ENCODE measurements at places on chromosomes 2 and 18. TPM values are rescaled to one million over a fixed set of nuclear protein-coding genes. Genes with fewer than 3 reads are reported as not detected.

DNA sequence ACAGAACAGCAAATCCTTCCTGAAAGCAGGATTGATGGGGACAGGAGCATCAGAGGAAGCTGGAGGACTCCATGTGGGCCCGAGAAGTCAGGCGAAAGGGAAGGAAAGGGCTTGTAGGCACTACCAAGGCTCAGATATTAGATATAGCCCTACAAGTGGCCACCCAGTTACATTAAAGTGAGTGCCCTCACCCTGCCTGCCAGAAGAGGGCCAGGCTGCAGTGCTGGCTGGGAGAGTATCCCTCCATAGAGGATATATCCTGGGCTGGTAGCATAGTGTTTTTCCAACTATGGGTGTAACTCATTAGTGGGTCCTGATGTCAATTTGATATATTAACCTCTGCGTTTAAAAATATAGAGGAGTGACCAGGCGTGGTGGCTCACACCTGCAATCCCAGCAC is 285.2 kb downstream of the MYCN start:
- DNase-seq: no peak
- no peak overlapping the region for H3K4me3 ChIP-seq
- no peaks in the 10 kb centered on the region for H3K4me1 ChIP-seq
- peaks cover 5% of the 10 kb centered on the region for H3K27me3 ChIP-seq
- no peaks in the 10 kb centered on the region for H3K36me3 ChIP-seq

DNA sequence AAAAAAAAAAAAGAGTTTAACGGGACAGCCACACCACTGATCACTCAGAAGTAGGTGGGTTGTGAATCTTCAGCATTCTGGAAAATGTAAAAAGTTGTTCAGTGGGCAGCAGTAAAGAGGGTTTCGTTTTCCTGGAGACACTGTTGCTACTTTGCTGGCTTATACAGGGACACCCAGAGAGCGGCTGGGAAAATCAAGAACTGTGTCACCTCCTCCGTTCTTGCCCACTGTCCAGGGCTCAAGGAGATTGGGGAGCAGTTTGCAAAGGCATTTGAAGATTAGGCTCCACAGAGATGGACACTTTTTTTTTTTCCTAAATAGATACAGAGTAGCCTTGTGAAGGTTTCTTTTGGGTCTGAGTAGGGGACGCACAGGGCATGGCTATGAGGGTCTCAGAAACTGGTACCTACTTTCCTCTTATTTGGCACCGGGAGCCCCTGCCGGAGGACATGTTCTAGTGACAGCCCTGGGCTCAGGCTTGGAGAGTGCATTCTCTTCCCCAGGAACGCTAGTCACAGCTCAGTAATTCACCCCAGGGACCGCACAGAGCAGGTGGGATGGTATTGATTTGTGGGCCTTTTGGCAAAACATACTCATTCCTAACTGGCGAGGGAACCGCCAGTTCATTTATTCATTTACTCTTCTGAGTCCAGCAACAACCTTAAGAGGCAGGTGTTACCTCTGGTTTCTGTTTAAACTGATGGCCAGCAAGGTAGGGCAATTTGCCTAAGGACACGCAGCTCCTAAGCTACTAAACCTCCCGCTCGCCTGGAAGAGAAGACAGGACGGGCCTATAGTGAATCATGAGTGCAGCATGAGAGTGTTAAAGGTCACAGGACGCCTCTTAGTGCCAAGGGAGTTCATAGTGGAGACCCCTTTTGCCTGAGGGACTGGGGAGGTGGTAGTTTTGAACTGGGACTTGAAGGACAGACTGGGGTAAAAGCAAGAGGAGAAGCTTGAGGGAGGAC is 53.1 kb downstream of the HPCAL1 start:
- no peak for DNase-seq
- H3K4me1 ChIP-seq: peaks cover 16% of the 10 kb centered on the region
- no peaks in the 10 kb centered on the region for H3K27me3 ChIP-seq

DNA sequence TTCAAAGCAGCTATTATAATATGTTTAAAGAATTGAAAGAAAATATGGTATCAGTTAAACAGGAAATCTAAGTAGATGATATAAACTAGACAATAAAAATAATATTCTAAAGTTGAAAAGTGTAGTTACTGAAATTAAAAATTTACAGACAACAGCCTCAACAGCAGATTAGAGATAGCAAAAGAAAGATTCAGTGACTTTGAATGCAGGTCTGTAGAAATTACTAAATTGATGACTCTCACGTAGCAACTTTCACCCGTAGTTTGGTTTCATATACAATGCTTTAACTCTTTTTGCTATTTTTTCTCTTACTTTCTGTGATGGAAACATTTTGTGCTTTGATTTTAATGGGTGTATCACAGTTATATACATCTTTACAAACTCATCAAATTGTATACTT is 44.8 kb downstream of the SPAST start:
- no peaks in the 10 kb centered on the region for H3K4me1 ChIP-seq
- DNase-seq: no peak
- no peak overlapping the region for H3K27ac ChIP-seq
- no peak overlapping the region for H3K4me3 ChIP-seq

- no peaks in the 10 kb centered on the region for H3K36me3 ChIP-seq
- H3K4me3 ChIP-seq: no peak overlapping the region
- no peak overlapping the region for H3K27ac ChIP-seq
- H3K4me1 ChIP-seq: no peaks in the 10 kb centered on the region
Observed at GRCh38 chr18:63783394-63783793, 8.2 kb downstream of the SERPINB7 start.

The ABCG5 gene
- 5.8 TPM for total RNA-seq

- no peak overlapping the region for H3K4me3 ChIP-seq
- no peak overlapping the region for H3K27ac ChIP-seq
- H3K36me3 ChIP-seq: no peaks in the 10 kb centered on the region
- H3K27me3 ChIP-seq: peaks cover 12% of the 10 kb centered on the region
- no peak for DNase-seq
- H3K4me1 ChIP-seq: no peaks in the 10 kb centered on the region
Observed at GRCh38 chr2:23637011-23637778, 252.2 kb downstream of the KLHL29 start.

- no peak for DNase-seq
- no peaks in the 10 kb centered on the region for H3K36me3 ChIP-seq
- H3K4me3 ChIP-seq: no peak overlapping the region
- H3K4me1 ChIP-seq: no peaks in the 10 kb centered on the region
- H3K27me3 ChIP-seq: no peaks in the 10 kb centered on the region
Observed at GRCh38 chr2:33559328-33559727, 39.8 kb downstream of the FAM98A start.

DNA sequence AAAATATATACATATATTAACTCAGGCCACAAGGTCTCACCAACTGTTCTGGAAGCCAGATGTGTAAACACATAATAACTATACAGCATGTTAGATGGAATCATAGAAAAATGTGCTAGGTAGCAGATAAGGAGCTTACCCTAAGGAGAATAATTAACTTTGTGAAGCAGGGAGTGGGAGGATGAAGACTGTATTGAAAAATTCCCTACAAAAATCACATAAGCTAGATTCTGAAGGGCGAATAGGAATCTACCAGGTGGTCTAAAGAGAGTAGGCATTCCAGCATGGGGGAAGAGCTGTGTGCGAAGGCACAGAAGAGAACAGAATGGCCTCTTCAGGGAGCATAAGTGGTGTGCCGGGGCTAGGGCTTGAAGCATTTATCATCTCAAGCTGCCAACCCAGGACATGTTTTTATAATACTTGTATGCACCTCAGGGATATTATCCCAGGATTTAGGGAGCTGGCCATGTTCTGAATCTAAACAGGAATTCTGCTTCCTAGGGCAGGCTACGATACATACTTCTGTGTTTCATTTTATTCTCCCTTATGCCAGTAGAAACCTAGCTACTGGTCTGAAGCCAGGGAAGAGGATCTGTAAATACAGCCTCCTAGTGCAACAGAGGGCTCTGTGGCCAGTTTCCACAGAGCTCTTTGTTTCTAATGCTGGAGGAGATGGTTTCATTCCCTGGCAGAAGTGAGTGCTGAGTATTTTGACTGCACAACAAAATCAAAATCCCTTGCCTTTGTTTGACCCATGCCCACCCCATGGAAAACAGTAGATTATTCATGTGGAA is 56.7 kb downstream of the NEMP2 start:
- H3K4me3 ChIP-seq: no peak overlapping the region
- H3K27me3 ChIP-seq: no peaks in the 10 kb centered on the region
- H3K4me1 ChIP-seq: no peaks in the 10 kb centered on the region
- no peak for DNase-seq
- H3K36me3 ChIP-seq: no peaks in the 10 kb centered on the region

DNA sequence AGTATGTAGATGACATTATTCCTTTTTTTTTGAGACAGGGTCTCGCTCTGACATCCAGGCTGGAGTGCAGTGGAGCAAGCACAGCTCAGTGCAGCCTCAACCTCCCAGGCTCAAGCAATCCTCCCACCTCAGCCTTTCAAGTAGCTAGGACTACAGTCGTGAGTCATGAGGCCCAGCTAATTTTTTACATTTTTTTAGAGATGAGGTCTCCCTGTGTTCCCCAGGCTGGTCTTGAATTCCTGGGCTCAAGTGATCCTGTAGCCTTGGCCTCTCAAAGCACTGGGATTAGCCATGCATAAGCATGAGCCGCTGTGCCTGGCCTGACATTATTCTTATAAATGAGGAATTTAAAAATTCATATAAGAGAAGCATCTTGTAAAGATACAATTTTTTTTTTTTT is 86.9 kb downstream of the FAM117B start:
- no peak overlapping the region for H3K27ac ChIP-seq
- peak; percentile 6 for DNase-seq
- H3K36me3 ChIP-seq: peaks cover 19% of the 10 kb centered on the region
- H3K4me3 ChIP-seq: no peak overlapping the region

DNA sequence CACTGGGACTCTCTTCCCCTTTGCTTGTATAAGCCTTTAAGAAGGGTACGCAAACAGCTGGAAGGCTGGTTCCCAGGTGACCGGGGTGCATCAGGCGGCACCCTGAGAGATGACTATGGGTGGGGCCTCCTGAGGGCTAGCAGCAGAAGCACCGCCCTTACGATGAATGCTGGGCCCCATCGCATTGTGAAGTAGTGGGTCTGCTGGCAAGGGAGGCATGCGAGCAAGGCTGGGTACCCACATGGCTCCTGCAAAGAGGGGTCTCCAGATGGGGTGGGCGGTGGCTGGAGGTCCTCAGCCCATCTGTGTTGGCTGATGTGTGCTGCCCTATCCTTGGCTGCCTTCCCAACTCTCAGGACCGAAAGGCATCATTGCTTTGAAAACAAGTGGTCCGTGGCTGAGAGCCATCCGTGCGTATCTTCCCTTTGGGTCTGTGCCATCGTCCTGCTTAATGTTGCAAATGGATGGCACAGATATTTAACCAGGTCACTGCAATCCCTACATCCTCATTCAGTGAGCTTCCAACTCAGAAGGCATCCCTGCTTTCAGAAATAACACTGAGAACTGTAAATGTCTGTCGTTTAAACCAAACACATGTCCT is 83.5 kb upstream of the GPC1 start:
- no peaks in the 10 kb centered on the region for H3K4me1 ChIP-seq
- H3K36me3 ChIP-seq: no peaks in the 10 kb centered on the region
- DNase-seq: no peak
- no peak overlapping the region for H3K4me3 ChIP-seq

- no peaks in the 10 kb centered on the region for H3K27me3 ChIP-seq
- DNase-seq: no peak
- peak within 1 kb of the TSS; percentile 70 for H3K4me3 ChIP-seq
- peak within 1 kb of the TSS; percentile 61 for H3K27ac ChIP-seq
Observed at GRCh38 chr2:240567872-240568677, at the start of gene RNPEPL1. RNPEPL1 (plus strand) TSS chr2:240568484; CDS start chr2:240568587, 103 bp downstream.

GRCh38 chr2:197560146-197560665 is 44.3 kb downstream of the MOB4 start:
- no peaks in the 10 kb centered on the region for H3K36me3 ChIP-seq
- H3K4me1 ChIP-seq: no peaks in the 10 kb centered on the region
- no peak overlapping the region for H3K4me3 ChIP-seq
- no peak overlapping the region for H3K27ac ChIP-seq
- no peaks in the 10 kb centered on the region for H3K27me3 ChIP-seq

- no peaks in the 10 kb centered on the region for H3K4me1 ChIP-seq
- no peak for DNase-seq
- H3K4me3 ChIP-seq: no peak overlapping the region
- no peaks in the 10 kb centered on the region for H3K27me3 ChIP-seq
- no peaks in the 10 kb centered on the region for H3K36me3 ChIP-seq
Observed at GRCh38 chr2:192645811-192646598, 451.3 kb upstream of the TMEFF2 start.

Data from HepG2 (cell line).